ENCODE measurements at places on chromosomes 11 and 22. TPM values are rescaled to one million over a fixed set of nuclear protein-coding genes. Genes with fewer than 3 reads are reported as not detected.
A peak's percentile ranks its signal among the peaks of the same experiment; 100 is the strongest.

PRR33 gene
- total RNA-seq = not detected

CALCA gene
- not detected for total RNA-seq

MCAT gene
- 18.7 TPM for total RNA-seq

FAM227A gene
- 2.1 TPM for total RNA-seq

SIPA1 gene
- 13.2 TPM for total RNA-seq

MUC6 gene
- total RNA-seq = under 0.01 TPM

- no peak for DNase-seq
Measured at GRCh38 chr11:453564-453963, 3.5 kb downstream of the PTDSS2 start.

DNA sequence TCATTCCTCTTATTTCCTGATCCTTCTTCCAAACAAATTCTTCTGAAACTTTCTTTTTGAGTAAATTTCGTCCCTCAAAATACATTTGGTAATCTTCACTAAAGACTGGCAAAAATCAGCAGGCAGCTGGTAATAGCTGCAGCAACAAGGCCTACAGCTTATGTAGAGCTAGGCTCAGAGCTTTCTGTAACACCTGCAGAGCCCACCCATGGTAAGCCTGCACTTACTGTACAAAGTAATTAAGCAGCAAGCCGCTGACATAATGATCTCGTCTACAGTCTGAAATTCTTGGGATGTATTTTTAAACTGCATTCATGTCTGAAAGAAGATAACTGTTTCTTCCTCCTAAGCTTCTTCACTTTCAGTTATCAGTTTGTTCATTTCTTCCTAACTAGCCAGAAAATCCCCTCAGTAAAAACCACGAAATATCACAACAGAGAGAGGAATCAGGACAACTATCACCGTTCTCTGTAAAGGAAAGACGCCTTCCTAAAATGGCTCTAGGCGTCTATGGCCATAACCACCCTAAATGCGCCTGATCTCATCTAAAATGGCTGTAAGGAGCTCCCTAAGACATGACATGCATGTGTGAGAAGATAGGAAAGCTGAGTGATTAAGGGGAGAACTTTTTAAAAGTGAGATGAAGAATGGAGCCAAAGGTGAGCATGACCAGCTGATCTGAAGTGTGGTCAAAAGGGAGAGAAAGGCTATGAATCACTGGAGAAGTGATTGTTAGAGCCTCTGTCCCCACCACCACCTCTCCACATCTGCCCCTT lies 56.2 kb downstream of the DENND5A start:
- peak; percentile 41 for DNase-seq

- no peak for DNase-seq
Measured at GRCh38 chr22:45704648-45705047, 33.0 kb downstream of the ATXN10 start.

DNA sequence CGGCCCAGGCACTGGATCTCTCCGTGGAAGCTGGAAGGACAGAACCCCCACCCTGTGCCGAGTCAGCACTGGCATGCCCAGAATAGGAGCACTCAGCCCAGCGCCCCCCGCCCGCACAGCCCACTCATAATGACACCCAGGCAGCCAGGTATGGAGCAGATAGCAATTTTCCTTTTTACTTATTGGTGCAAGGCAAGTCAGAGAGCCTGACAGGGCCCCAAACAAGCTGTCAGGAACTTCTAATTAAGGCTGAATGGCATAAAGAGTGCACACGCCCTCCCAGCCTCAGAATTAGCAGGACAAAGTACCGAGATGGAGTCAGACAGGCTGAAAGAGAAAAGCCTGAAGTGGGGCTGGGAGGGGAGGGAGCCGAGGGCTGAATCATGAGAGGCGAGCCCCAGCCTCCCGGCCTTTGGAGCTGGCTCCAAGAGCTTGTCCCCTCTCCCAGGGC lies 76.9 kb downstream of the DSCAML1 start:
- DNase-seq = no peak

DNA sequence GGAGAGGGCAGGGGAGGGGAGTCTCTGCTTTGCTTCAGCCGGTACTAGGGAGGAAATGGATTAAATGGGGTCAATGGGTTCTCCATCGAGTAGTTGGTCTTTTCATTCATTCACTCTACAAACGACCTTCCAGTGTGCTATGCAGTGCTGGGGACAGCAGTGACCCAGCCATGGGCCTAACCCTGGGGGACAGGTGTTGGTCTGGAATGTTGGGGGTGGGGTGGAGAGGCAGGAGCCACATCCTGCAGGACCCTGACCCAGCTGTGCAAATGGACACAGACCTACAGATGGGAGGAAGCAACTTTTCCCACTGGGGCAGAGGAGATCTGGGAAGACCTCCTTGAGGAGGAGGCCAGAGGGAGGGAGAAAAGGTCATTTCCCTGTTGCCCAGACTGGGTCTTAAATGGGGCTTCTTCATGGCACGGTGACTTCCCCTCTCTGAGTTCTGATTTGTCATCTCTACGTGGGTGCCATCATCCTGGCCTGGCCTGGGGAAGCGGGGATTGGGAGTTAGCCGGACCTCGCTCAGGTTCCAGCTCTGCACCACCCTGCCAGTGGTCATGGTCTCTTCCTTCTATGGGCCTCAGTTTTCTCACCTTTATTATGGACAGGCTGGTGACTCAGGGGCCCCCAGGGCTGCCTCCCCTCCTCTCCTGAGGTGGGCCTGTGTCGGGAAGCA lies 2.0 kb downstream of the CYTH4 start:
- no peak for DNase-seq

- peak; percentile 54 for DNase-seq
Measured at GRCh38 chr11:36376888-36377758, 81.0 kb downstream of the PRR5L start.

- DNase-seq = peak; percentile 64
Measured at GRCh38 chr22:46107089-46107664, 43.1 kb upstream of the PPARA start.

GRCh38 chr22:21939461-21939913 lies 13.2 kb downstream of the PPM1F start:
- no peak for DNase-seq

GRCh38 chr11:133381761-133382130 lies 150.6 kb downstream of the OPCML start:
- no peak for DNase-seq

DNA sequence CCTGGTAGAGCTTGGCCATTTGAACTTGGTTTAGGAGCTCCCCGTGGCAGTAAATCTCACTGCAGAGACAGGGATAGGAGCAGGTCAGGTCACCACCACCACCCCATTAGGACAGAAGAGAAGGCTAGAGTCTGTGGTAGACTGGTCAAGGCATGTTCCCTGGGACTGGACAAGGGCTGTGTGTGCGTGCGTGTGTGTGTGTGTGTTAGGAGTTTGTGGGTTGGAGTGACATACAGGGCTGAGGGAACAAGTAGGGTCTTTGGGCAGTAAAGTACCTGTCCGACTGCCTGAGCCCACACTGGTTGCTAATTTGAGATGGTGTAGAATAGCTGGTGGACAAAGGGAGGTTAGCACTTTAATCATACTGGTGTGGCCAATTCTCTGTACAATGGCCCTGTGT lies 16.1 kb downstream of the TREH start:
- no peak for DNase-seq

DNA sequence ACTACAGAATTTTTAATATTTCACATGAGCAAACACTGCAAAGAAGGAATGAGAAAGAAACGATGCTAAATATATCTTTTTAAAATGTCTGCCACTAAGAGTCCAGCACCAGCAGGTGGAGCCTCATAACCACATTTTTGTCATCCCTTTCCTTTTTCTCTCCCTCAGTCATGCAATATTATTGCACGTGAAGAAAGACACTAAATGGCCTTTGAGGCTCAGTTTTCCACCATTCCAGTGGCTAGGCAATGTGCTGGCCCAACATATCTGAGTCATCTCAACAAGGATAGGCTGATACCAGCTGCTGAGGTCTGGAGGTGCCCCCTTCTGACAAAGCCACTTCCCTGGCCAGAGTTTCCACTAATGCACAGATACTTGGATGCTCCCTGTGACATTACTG lies 1.8 kb downstream of the ALKBH8 start:
- DNase-seq = peak; percentile 48

DNA sequence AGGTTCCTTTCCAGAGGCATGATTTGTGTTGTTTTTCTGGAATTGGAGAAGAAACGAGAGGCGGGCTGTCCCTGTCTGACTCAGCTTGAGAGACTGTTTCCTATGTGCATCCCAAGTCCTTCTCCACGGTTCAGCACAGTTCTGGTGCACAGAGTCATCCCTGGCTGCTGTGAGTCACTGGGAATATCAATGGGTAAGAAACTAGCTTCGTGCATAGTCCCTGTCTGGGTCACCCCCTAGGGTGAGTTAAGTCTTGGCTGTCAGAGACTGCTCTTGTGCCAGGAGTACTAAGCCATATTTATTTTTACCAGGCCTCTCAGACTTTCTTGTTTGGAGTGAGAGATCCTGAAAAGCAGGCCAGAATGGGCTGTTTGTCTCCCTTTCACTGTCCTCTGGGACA lies 2.4 kb upstream of the LRP4 start:
- peak; percentile 91 for DNase-seq

DNA sequence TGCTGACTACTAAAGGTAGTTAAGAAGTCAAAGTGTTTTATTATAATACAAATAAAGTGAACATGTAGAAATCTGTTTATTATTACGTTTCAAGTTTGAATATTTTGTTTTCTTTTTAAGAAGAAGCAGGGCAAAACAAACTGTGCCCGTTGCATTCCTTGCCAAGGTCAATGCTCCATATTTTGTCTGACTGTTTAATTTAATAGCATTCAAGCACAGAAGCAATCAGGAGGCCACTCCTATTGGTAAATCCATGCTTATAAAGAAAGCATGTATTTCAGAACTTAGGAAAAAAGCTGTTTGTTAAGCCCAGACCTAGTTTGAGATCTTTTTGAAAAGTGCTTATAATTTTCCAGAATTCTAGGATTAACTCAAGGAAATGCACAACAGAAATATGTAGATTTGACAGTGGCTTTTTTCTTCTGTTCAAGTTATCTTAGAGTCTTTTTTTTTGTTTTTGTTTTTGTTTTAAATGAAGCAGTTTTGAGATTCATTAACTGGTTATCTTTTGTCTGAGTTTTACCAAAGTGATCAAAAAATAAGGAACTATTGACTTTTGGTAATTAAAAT lies 51.7 kb downstream of the ARHGAP42 start:
- DNase-seq = no peak

- DNase-seq = no peak
Measured at GRCh38 chr22:37918580-37919270, 12.6 kb downstream of the MICALL1 start.

DNA sequence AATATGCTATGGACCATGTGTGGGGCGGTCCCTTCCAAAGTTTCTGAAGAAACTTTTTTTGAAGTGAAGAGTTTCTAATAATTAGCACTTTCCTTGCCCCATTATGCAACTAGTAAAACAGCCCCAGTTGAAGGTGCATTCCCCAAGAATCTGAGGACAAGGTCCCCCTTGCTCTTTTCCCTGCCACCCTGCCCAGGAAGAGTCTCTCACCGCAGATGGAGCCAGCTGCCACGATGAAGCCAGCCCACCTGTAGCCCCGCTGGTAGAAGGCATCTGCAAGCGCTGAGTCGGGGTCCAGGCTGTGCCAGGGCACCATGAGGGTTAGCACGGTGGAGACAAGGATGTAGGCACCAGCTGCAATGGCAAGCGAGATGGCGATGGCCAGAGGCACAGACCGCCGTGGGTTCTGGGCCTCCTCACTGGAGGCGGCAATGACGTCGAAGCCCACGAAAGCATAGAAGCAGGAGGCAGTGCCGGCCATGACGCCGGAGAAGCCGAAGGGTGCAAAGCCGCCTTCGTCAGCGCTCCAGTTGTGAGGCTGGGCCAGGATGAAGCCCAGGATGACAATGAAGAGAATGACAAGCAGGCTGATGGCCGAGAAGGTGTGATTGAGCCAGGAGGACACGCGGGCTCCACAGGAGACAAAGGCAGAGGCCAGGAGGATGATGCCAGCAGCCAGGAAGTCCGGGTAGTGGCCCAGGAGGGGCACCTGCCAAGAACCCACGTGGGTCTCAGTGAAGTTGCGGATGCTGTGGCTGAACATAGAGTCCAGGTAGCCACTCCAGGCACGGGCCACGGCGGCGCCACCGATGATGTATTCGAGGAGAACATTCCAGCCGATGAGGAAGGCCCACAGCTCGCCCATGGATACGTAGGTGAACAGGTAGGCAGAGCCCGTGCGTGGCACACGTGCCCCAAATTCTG lies 1.5 kb downstream of the SLC7A4 start:
- no peak for DNase-seq

GRCh38 chr11:126857860-126858808 lies 142.4 kb downstream of the KIRREL3 start:
- no peak for DNase-seq

DNA sequence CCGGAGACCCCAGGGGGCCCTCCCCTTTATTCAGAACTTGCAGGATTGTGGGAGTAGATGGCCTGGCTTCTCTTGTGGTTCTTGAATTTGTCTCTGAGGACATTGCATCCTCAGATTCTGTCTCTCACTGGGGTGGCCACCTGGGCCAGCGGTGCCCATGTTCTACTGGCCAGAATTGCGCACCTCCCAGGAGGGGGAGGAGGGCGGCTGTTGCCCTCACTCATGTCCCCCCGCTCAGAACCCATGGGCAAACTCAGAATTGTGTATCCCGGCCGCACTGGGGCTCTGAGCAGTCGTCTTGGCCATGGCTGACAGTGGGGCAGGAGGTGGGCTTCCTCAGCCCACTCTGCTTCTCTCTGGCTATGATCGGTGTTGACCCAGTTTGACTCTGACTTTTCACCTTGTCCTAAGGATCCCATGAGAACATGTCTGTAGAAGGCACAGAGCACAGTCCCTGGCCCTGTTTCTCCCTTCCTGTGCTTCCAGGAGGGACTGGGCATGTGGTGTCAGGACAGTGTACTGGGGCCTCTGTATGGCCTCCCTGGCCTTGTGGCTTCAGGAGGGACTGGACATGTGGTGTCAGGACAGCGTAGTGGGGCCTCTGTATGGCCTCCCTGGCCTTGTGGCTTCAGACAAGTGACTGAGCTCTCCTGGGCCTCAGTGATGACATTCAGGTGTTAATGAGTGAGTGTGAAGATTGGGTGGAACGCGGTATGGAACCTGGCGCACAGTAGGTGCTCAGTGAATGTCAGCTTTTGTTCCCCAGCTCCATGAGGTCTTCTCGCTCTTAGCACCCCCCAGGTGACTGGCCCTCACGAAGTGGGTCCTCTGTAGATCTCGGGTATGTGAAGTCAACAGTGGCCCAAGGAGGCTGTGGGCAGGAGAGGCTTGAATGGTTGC lies 99.3 kb downstream of the TBC1D22A start:
- no peak for DNase-seq

- DNase-seq = no peak
Measured at GRCh38 chr11:104997288-104997687, 25.7 kb downstream of the CASP5 start.

- DNase-seq = no peak
Measured at GRCh38 chr11:75245356-75246005, 4.9 kb downstream of the TPBGL start.

Measured in mammary epithelial cell (primary cell).